ENCODE measurements at places on chromosomes 11 and 22.
A peak's percentile ranks its signal among the peaks of the same experiment; 100 is the strongest.

GRCh38 chr11:112103446-112103845 lies 16.8 kb downstream of the SDHD start:
- no peak for DNase-seq

DNA sequence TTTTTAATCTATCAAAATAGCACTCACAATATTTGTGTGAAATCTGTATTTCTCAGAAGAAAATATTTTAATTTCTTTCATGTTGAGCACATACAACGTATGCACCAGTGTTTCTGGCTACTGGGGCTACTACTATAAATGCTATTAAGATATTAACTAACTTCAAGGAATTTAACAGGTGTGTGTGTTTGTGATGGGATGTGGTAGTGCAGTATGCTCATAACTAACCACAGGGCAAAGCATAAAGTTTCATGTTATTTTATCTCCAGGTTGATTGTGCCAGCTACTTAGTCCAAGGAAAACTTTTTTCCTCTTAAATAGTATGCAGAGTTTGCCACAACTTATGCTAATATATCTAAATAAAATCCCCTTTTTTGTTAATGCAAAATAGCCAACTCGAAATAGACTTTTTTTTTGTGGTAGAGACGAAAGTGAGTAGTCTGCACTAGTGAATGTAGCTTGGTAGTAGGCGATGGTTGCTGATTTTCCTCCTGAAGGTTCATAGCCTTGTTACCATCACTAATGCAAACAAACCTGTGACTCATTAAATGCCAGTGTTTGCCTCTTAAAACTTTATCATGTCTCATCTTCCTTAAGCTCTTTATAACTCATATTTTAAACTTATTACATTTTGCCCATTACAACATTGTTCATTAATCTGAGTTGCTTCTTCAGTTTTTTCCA lies 565.5 kb upstream of the ANO3 start:
- DNase-seq: no peak

DNA sequence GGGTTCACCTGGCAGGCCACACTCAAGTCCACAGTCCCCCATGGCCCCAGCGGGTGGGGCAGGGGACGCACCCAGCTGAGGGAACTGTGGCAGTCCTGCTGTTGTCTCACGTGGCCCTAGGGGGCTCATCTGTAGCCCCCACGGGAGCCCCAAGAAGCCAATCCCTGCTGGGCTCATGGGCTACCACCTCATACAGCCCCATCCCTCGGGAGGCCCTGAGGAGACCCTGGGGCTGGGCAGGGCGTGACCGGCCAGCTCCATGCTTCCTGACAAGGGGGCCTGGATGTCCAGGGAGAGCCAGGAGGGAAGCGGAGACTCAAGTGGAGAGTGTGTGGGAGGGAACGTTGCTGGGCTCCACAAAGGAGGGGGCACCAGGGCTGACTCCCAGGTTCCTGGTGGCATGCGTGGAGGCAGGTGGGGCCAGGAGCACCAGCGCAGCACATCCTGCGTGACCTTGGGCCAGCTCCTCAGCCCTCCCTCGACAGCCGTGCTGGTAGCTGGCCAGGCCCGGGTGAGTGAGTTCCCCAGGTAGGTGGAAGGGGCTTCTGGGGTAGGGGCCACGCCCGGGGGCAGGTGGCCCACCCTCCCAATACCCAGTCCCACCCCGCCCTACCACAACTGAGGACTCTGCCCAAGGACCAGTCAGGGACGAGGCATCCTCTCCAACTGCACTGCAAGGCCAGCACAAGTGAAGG lies 7.9 kb downstream of the RTN4R start:
- DNase-seq: no peak

GRCh38 chr22:27564806-27565205 lies 236.8 kb downstream of the MN1 start:
- no peak for DNase-seq

DNA sequence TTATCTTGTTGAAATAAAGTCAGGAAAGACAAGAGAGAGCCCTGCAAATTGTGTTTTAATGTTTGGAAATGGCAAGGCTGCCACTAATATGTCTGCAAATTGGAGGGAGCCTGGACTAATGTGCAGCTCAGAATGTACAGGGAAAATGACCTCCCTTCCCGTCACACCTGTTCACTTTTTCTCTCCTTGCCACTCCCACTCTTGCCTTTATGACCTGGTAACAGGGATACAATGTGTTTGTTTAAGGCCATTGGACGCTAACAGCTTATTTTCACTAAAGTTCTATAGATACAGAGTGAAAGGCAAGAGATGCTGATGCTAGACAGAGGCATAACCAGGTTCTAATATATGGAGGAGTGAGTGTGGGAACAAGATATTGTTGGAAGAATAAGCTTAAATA lies 203.9 kb downstream of the RAB38 start:
- no peak for DNase-seq

- DNase-seq: peak; percentile 49
Measured at GRCh38 chr11:6771926-6772893, at the start of gene OR2AG2. Gene OR2AG2, minus strand, starts transcription at chr11:6771976. Its CDS starts 3,019 bp downstream, at chr11:6768957.

GRCh38 chr22:48651981-48652538 lies 1175.6 kb downstream of the BRD1 start:
- DNase-seq: no peak

- no peak for DNase-seq
Measured at GRCh38 chr11:13897646-13898276, 64.8 kb upstream of the SPON1 start.

GRCh38 chr11:129846508-129847335 lies 31.1 kb downstream of the TMEM45B start:
- no peak for DNase-seq

DNA sequence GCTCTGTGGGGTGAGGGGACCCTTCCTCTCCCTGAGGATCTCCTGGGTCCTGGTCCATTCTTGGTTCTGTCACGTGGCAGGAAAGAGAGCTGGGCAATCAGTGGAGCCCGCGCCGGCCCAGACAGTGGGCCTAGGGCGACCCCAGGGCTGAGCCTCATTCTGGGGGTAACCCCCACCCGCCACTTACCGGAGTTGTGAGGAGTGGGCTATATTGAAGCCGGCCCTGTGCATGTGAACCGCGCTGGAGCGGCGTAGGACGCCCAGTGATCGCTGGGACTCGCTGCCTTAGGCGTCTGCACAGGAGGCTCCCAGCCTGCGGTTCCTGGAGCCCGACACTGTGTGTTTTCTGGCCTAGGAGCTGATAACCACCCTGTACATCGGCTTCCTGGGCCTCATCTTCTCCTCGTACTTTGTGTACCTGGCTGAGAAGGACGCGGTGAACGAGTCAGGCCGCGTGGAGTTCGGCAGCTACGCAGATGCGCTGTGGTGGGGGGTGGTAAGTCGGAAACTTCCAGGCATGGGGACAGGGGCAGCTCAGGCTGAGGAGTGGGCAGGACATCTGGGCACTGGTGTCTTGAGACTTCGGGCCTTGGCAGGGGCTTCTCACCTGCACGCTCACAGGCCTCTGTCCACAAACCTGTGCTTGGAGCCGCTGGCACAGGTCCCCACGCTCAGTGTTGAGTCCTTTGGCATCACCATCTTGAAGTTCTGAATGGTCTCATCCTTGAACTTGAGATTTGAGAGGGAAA lies 127.1 kb downstream of the KCNQ1OT1 start:
- DNase-seq: no peak

Data from GM10248 (cell line).